ENCODE measurements at places on chromosomes 4 and X. TPM values are rescaled to one million over a fixed set of nuclear protein-coding genes. Genes with fewer than 3 reads are reported as not detected.
A peak's percentile ranks its signal among the peaks of the same experiment; 100 is the strongest.

DNA sequence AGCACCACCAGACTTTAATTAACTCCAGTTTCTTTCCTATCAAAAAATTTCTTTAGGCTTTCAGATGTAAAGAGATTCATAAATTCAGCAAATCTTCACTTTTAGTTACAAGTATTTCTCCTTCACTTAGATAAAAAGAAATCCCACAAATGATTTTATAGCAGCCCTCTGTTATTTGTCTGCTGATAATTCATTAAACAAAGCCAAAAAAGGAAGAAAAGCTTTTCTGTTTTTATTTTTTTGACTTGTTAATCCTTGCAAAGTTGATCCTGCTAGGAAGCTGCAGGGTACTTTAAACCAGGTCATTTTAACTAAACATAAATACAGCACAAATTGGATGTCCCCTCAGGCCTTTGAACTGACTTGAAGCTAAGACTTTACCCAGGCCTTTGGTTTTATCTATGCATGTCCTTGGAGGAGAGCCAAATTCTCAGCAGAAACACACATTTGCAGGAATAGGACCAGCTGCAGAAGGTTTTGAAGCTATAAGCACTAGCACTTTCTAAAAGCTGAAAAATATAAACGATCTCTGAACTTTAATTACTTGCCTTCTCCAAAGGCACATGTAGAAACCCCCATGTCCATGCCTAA is 57.5 kb downstream of the PCDH18 start:
- DNase-seq = no peak

RHOXF1 gene
- 0.72 TPM for total RNA-seq

SH3D19 gene
- 125 TPM for total RNA-seq

CYSLTR1 gene
- 8.7 TPM for total RNA-seq

- no peak for DNase-seq
Measured at GRCh38 chr4:33421887-33422286, 2701.7 kb downstream of the PCDH7 start.

DNA sequence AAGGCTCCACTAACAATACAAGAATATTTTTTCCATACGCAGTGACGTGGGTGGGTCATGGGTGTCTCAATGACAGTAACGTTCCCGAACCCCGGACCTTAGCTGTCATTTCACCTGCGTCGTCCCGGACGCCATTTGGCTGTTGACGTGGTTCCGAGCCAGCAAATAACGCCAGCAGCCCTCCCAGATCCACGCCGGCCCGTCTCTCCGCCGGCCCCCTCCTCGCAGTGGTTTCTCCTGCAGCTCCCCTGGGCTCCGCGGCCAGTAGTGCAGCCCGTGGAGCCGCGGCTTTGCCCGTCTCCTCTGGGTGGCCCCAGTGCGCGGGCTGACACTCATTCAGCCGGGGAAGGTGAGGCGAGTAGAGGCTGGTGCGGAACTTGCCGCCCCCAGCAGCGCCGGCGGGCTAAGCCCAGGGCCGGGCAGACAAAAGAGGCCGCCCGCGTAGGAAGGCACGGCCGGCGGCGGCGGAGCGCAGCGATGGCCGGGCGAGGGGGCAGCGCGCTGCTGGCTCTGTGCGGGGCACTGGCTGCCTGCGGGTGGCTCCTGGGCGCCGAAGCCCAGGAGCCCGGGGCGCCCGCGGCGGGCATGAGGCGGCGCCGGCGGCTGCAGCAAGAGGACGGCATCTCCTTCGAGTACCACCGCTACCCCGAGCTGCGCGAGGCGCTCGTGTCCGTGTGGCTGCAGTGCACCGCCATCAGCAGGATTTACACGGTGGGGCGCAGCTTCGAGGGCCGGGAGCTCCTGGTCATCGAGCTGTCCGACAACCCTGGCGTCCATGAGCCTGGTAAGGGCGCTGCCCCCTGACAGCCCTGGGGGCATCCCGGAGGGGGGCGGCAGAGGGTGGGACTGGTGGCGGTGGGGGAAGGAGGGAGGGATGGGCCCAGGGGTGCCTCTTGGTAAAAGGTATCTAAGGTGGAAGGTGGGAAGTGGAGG is at the start of gene CPE:
TSS of gene CPE (plus strand) at position 264 of the 933 bp plus-strand sequence. CDS start at position 478, 214 bp downstream.
- peak; percentile 90 for DNase-seq

DNA sequence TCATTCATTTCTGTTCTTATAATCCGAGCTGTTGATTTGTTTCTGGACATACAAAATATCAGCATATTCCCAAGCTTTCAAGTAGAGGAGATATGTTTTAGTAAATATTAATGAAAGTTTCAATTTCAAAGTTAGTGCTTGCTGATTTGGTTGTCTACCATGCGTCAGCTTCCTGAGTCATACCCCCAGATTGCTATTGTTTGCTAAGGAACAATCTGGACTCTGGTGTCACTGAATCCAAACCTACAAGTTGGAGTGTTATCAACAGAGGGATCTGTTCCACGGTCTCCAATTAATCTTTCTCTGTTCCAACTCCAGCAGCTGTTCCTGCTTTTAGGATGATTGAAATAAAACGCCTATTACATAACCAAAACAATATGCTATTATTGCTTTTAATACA is 96.1 kb upstream of the FAM9A start:
- no peak for DNase-seq

GRCh38 chrX:63740382-63740781 is 44.6 kb downstream of the ARHGEF9 start:
- DNase-seq = no peak

DNA sequence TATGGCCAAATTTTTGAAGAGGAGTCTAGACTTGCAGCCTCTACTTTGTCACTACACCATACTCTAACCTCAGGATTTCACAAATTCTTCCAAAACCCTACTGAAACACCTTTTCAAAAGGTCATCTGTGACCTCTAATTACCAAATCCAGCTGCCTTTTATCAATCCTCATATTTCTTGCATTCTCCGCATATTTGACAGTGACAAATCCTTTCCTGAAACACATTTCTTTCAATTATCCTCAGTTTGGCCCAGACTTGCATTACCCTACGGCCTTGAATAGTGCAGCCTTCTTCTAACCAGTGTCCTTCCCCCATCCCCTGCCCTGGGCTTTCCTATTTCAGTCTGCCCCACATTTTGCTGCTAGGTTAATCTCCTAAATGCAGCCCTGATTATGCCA is 25.5 kb downstream of the MID2 start:
- no peak for DNase-seq

TTC29 gene
- not detected for total RNA-seq

- no peak for DNase-seq
Measured at GRCh38 chr4:87011340-87012034, 76.7 kb downstream of the AFF1 start.

MAGEB17 gene
- not detected for total RNA-seq

LAMP2 gene
- total RNA-seq = 138 TPM

DNA sequence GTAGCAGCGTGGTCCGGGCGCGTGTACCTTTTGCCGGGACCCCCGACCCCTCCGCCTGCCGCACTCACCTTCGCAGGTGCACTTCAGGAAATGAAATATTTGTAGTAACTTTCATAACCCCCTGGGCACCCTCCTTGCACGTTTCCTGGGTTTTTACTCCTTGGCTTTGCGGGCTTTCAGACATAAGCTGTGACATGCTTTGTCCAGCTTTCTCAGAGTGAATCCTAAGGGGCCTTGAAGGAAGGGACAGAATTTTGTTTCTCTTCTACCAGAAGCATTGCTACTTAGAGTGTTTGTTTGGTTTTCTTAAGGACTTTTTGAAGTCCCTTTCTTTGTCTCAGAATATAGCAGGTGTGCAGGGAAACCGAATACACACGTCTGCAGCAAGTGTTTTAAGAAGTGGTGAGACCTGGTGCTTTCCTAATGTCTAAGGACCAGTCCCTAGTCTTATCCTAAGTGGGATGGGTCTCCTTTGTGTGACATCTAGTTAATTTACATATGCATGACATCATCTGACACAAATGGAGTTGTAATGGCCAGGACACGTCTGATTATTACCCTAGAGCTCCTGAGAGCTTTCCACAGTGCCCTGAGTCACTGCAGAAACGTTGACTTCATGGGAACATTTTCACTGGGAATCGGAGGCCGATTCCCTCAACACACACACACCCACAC is 1.3 kb downstream of the FAM149A start:
- no peak for DNase-seq

GRCh38 chrX:9853307-9853706 is 67.1 kb downstream of the SHROOM2 start:
- DNase-seq = no peak

GSX2 gene
- not detected for total RNA-seq

ADGRG2 gene
- total RNA-seq = 1.8 TPM

- DNase-seq = no peak
Measured at GRCh38 chrX:25010784-25011588, 4.8 kb downstream of the ARX start.

DNA sequence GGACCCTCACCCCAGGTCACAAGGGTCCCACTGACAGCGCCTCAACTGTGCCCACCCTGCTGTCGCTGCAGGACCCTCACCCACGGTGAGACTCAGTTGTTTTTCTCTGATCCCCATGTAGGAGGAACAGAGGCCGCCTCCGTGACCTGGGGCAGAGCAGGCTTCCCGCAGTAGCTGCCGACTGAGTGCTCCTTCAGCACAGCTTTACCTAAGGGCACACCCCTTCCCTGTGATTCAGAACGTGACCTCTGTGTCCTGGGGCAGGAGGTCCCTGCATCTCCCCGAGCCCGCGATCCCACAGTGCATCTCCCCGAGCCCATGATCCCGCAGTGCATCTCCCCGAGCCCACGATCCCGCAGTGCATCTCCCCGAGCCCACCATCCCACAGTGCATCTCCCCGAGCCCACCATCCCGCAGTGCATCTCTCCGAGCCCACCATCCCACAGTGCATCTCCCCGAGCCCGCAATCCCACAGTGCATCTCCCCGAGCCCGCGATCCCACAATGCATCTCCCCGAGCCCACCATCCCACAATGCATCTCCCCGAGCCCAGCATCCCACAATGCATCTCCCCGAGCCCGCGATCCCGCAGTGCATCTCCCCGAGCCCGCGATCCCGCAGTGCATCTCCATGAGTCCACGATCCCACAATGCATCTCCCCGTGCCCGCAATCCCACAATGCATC is 23.6 kb downstream of the PPP2R3B start:
- DNase-seq = peak; percentile 46

ARAP2 gene
- 57.2 TPM for total RNA-seq

GRCh38 chr4:114019969-114020358 is 40.5 kb upstream of the ARSJ start:
- DNase-seq = no peak

DNA sequence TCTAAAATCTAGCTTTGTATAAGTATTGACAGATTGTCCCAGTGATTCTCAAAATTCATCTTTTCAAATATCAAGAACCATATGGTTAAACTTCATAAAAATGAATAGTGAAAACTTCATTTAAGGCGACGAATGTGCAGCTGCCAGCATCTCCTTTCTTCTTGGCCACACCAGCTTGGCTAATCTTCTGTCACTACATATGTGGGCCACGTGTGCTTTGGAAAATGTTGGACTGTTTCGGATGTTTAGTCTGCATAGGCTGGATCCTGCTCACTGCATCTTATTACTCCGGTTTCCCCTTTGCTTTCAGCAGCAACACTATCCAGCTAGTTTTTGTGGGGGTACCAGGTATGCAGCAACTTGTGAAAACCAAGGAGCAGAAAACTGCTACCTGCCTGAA is 221.9 kb downstream of the BMPR1B start:
- no peak for DNase-seq

CSAG2 gene
- not detected for total RNA-seq

CT83 gene
- total RNA-seq = not detected

- no peak for DNase-seq
Measured at GRCh38 chr4:30380404-30380998, 339.7 kb upstream of the PCDH7 start.

DNA sequence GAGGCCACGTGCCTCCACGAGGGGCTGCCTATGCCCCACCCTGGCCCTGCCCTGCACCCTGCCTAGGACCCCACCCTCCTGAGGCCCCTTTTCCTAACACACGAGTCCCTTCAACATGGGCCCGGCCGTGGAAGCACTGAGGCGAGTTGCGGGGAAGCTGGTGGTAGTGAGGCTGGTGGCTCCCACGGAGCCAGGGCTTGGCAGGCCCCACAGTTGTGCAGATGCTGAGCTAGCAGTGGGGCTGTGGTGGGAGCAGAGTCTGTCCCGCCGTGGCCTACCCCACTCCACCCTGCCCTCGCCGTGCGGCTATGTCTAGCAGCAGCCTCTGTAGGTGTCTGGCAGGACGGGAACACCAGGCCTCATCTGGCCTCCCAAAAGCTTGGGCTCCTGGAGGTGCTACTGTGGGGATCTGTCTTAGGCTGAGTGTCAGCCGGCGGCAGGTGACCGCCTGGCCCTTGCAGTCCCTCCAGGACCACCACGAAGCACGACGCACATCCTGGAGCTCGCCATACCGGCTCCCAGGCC is 18.8 kb downstream of the TACC3 start:
- DNase-seq = no peak

GRCh38 chr4:140857111-140857510 is 100.9 kb upstream of the TBC1D9 start:
- DNase-seq = no peak

Data from upper lobe of right lung (tissue), 1 donor.